SK-MEL-5 (cell line): ENCODE measurements at places on chromosomes 11 and 22. TPM values are rescaled to one million over a fixed set of nuclear protein-coding genes. Genes with fewer than 3 reads are reported as not detected.

DNA sequence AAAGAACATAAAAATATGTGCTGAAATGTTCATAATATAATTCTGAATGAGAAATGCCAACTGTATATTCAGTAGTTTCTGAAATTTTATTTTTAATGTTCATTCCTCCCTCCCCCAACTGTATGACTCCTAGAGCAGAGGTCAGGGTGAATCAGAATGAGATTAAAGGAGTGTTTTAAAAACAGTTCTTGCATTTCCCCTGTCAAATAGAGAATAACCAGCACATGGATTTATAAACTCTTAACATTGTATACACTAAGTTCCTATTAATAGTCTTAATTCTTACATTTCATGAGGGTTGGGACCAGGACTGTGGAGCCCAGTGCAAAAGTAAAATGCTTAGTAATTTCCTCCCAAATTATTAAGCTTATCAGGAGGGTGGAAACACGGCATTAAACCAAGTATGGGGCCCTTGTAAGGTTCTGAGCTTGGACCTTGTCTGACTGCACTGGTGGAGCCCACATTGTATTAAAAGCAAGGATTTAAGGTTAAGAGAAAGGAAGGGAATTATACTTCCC, 474.6 kb upstream of the RAG2 start:
- DNase-seq: no peak

DNA sequence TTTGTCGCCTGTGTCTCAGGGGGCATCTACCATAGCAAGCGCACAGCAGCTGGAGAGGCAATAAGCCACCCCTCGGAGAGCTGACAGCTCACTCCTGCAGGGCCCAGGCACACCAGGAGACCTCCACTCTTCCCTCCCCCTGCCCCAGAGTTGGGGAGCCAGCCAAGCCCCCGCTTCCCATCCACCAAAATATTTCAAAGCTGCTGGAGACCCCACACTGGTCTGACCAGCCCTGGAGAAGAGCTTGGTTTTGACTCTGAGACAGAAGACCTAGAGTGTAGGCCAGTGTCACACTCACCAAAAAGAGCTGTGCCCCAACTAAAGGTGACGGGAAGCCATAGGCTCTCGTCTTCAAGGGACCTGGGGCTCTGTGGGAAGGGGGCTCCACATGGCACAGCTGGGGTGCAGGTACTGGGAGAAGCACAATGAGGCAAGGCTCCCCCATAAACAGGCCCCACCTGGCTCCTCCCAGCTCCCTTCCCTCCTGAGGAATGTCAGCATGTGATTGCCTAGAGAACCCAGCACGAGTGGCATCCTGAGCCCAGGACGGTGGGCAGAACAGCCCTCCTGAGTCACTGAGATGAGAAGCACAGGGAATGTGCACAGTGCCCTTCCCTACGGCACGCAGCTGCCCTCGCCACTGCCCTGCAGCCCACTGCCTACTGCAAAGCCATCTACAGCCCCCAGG, 5.8 kb upstream of the GNAZ start:
- no peak for DNase-seq

DNA sequence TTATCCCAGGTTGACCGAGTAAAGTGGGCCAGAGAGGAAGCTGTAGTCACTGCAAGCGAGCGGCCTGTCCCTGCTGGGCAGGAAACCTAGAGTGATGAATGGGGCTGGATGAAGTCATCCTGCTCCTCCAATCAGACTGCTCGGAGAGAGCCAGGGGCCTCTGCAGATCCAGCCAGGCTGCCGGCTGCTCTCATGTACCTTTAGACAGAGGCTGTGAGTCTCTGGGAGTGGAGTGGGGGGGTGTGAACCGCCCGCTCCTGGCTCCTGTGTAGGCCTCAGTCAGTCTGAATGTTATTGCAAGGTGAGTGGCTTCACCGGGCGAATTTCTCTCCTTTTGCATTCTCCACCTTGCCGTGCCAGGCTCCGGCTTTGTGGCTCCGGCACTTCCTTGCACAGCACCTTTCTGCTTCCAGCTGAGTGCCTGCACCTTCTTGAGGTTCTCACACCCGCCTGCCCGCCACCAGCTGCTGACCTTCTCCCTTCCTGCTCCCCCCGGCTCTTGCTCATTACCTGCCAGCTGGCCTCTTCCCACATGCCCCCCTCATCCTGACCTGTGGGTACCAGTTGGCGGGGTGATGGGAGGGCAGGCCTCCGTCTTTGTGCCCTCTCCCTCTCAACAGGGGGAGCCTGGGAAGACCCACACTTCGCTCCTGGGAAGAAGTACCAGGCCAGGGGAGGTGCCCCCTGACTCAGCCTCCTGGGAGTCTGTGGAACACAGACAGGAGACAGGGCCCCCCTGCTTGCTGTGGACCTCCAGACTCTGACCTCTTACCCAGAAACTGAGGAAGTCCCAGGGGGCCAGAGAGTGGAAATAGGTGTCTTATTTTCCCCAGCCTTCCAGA, 79.9 kb downstream of the GRAMD1B start:
- DNase-seq: no peak

GRCh38 chr11:35525501-35526175, at the start of gene PAMR1:
Gene PAMR1 (minus strand): TSS chr11:35525616. CDS start chr11:35525585, 31 bp downstream.
- DNase-seq: no peak

DNA sequence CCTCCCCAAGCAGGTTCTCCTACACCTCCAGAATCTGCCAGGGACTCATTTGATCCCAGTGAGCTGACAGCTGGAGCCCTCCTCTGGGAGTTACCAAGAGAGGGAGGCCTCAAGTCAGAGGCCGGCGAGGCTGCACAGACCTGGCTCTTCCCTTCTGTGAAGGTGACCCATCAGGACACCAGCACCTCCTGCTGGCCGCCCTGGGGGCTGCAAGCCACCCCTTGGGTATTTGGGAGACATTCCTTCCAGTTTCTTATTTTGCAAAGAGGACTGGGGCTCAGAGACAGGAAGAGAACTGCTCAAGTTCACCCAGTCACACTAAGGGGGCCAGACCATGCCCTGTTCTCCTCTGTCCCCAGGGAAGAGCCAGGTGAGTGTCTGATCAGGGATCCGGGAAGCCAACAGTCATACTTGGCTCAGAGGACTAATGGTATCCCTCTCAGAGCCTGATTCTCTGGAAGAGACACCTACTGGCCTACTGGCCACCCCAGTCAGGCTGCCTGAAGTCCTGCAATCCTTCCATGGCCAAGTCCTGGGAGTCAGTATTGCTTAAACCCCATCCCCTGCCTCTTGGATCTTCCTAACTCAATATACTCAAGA, 40.5 kb upstream of the RIC3 start:
- peak; percentile 50 for DNase-seq

DNA sequence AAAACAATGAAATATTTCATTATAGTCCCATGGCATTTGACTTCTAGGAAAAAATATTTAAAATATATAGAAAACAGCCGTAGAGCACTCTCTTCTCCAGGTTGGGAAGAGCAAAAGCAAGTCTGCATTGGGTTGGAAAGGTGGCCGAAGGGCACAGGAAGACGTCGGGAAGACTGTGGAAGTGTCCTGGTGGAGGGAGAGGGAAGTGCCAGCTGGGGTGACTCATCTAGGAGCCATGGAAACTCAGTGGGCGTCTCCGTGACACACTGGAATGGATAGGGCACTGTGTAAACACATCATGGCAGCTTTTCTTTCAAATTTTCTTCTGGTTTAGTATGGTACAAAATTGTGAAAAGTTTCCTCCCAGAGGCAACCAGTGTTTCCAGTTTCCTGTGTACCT, 12.7 kb downstream of the GTPBP1 start:
- peak; percentile 88 for DNase-seq

- no peak for DNase-seq
These were observed 238.9 kb downstream of the BRD1 start for GRCh38 chr22:49588739-49589138.

GRCh38 chr11:63532799-63533475, 3.7 kb upstream of the PLAAT4 start:
- no peak for DNase-seq

GRCh38 chr11:86804951-86805350, 4.6 kb downstream of the PRSS23 start:
- DNase-seq: no peak

DNA sequence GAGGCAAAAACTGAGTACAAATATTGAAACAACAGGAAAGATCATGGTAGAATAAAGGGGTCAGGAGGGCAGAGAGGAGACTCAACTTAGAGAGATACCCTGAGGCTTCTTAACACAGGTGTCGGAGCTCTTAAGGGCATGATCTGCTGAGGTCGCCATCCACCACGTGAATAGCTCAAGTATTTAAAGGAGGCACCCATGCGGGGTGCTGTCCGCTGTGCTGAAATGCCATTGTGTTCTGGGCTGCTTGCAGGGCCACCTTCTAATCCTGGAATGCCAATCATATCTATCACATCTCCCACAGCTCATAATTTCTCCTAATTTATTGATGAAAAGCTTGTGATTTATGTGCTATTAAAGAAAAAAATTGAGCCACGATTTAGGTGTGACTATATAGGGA, 90.2 kb downstream of the SEZ6L start:
- peak; percentile 19 for DNase-seq

DNA sequence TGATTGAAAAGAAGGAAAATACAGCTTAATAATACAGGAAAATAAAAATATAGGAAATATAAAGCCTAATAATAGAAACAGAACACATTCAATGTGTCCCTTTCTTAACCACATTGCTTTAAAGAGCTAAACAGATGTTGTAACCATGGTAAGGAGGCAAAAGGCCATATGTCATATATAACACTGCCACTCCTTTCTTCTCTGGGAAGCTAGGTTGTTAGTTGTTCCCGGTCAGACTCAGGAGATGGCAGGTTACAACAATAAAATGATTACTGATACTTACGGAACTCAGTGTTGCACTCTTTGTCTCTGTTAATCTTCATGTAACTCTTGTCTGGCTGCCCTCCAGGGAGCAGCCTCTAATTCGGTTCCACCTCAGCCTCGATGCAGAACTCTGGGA, 134.7 kb upstream of the PGR start:
- no peak for DNase-seq

- DNase-seq: no peak
These were observed 10.2 kb upstream of the ARHGAP42 start for GRCh38 chr11:100676901-100677300.

GRCh38 chr22:40805239-40805638, 13.9 kb downstream of the SLC25A17 start:
- DNase-seq: no peak

DNA sequence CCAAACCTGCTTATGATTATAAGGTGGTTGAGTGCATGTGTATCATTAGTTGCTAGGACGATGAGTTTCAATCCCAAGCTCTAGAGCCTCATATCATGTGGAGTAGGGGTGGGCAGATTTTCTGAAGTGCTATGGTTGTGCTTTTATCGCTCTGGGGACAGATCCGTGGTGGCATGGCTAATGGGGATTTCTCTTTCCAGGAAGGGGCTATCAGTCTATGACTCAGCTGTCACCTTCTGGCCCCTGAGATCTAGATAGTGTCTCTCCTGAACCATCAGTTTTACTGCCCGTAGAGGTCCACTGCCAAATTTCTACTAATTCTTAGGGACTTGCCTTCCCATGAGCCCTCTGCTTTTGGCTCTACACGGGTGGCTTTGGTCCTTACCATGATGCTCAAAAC, 51.8 kb downstream of the FDX1 start:
- DNase-seq: no peak

DNA sequence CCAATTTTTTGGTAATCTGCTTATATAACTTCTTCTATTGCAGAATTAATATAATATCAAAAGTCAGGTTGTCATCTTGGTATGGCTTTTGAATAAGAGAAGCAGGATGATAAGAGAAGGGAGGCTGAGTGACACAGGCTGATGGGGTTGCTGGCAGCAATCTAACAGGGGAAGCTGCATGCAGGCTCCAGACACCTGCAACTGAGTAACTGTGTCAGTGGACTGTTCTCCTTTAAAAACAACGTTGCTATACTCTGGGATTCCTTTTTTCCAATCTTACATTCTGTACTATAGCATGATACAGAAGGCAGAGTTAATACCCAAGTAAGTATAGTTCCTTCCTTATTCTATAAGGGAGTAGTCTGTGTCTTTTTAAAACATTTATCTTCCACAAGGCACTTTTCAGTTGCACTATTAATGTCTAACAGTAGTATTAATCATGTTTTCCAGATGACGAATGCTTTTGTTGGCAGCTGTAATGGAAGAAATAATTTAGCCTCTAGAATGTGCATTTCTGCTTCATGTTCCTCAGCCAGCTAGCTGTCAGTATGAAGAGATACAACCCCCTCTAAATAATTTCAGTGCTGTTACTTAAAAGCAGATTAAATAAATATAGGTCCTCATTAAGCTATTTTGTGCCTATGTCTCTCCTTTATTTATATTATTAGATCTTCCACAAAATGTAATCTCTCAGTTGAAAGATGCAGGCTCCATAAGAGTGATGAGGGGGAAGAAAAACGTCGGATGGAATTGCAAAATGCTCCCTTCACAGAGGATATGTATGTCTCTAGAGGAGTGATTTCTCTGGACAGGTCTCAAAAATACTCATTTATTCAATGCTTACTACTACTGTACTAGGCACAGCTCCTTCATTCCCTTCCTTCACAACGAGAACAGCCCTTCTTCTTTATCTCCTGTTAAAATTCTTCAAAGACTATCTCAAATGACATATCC, 50.8 kb downstream of the ATG16L2 start:
- DNase-seq: no peak

- peak; percentile 82 for DNase-seq
These were observed 15.9 kb downstream of the PTPN5 start for GRCh38 chr11:18775492-18776292.

The SLC36A4 gene
- 2.2 and 2.8 TPM in 2 replicates for total RNA-seq

The PIH1D2 gene
- total RNA-seq: 1.1 TPM in 2 replicates
